ENCODE measurements at places on chromosomes 4 and X.

- no peak for DNase-seq
These were observed 1011.7 kb upstream of the PCDH7 start for GRCh38 chr4:29708473-29708872.

GRCh38 chrX:148947399-148947975, 447.1 kb downstream of the AFF2 start:
- DNase-seq = no peak

GRCh38 chrX:18949291-18949943, 34.5 kb downstream of the PHKA2 start:
- DNase-seq = no peak

DNA sequence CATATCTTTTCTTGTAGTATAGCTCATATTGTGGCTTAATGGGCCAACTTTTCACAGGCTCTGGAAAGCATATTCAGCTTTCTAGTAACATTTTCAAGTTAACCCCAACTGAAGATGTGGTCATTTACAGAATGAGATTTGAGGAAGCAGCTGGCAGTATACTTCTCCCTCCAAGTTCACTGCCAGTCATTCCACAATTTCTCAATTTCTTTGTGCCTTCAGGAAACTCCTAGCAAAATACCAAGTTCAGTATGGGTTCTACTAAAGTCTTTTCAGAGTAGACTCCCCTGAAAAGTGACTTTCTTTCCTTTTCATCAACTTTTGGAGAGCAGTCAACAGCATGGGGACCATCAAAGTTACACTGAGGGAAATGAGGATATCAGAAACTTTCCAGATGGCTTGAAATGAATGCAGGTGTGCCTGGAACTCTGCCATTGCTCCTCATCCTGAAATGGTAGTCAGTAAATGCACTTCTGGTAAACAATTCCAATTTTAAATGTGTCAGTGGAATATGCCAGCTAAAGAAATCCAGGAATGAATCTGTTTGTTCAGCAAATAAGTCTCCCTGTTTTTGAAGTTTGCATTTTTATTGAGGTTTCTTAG, 81.5 kb upstream of the TEX13D start:
- no peak for DNase-seq

DNA sequence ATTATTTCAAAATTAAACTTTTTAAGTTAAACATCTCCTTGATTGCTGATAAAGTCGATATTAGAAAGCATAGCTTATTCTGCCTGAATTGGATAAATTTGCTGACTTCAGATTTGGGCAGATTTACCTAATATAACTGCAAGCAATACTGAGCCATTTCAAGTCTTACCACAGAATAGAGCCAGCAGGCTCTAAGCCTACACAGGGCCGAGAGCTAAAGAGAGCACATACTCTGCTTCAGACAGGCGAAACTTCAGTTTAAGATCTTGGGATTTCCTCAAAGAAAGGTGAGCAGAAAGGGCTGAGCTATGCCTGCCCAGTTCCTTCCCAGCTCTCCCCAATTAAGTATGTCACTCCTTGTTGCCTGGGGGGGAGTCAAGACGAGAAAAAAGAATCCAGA, 240.6 kb upstream of the NOCT start:
- no peak for DNase-seq

DNA sequence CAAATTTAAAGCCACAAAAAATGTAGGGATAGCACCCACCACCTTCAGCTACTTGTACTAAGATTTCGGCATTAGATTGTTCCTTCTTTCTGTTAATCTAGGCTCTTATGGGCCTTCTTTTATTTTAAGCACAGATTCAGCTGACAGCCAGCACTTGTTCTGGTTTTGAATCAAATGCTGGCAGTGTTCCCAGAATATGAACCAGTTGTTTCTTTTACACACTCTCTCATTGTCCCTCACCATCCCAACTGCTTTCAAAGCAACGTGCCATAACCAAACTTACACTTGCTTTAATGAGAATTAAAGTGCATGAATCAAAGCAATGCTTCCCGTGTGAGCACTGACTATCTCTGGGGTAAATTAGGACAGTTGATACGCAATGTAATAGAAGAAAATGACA, 744.5 kb upstream of the FAM241A start:
- no peak for DNase-seq

DNA sequence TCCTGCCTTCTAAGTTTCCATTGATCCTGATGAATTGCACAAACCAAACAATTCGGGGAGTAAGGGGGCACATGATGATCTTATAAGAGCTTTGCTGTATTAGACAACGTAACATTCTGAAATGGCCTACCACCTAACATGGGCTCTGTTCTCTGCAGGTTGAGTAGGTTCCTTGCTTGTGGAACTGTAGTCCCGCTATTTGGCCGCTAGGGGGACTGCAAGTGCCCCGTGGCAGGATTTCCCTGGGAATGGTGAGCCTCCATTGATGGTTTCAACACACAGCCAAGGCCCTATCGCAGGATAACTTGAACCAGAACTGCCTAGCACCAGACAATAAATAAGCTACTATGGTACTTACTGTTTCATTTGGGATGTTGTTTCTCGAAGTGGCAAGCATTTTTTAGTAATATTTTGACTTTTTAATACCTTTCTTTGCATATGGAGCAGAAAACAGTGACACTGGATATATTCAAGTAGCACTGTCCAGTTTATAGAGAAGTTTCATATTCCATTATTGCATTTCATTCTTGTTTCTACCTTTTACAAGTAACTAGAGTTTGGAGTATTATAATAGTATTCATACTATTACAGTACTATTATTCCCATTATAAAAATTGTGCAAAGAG, 11.9 kb downstream of the AR start:
- no peak for DNase-seq

DNA sequence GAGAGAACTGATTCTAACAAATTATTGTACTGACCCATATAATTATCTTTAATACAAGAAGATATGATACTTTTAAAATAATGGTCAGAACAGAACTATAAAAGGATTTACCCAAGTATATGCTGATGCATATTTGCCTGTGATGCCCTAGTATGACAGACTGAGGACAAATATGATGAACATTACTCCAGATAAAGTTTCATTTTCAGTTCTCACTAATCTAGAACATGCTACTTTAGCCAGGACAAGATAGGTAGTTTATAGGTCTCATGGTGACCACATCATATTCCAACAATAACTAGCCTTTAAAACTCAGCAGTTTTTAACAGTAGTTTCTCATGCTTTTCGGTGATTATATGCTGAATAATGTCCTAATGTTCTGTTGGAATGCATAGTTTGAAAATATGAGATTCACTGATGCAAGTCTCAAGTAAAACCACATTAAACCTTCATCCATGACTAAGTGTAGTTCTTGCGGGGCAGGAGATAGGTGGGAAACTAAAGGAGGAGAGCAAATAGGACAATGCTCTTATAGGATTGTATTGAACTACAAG, 295.2 kb upstream of the AGA start:
- DNase-seq = no peak

- DNase-seq = no peak
These were observed 163.5 kb upstream of the EMCN start for GRCh38 chr4:100681289-100681688.

DNA sequence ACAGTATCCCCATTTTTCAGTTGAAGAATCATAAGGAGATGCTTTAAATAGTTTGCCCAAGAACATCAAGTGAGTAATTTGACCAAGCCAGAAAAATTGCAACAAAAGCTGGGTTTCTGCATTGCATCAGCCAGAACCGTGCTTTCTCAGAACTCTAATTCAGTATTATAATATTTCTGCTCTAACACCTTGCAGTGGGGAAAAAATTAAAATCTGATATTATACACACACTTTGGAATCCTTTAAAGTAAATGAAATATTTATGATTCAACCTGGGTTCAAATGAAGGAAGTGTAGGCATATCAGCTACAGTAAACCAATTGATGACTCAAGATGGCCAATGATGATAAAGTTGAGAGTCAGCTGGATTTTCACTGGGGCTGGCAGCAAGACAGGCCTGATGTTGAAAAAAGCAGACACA, 387.6 kb upstream of the ZFP42 start:
- DNase-seq = no peak

GRCh38 chr4:158850371-158850770, 81.5 kb downstream of the FNIP2 start:
- no peak for DNase-seq

- no peak for DNase-seq
These were observed 107.4 kb downstream of the DDIT4L start for GRCh38 chr4:100082852-100083251.

DNA sequence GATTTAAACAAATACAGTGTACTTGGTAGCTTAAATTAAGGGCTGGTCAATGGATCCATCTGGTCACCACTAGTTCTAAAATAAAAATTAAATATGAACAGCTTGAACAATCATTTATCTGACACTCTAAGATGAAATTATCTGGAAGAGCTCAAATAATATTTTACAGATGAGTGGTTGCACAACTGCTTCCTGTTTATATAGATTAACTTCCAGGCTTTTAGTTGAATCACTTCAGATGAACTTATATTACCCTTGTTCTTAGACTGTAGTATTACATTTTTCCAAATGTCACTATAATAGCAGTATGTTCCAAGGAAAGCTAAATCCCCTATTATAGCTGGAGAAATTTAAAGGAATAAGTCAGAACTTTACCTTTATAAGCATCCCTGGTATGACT, 92.4 kb upstream of the SMIM10 start:
- DNase-seq = no peak

DNA sequence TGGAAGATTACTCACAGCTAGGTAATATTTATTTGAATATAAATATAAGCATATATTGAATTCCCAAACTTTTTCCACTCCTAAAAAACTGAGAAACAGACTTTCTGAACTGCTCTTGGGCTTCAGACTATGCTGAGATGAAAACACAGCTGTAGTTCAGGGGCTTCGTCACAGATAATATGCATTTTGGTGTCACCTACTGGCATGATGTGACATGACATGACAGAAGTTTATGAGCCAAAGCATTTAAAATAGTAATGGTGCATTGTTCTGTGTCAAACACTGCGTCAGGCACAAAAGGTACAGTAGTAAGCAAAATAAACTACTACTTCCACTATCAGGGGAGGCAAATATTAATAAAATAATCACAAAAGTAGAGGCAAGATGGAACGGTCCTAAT, 171.3 kb downstream of the BTC start:
- DNase-seq = no peak

DNA sequence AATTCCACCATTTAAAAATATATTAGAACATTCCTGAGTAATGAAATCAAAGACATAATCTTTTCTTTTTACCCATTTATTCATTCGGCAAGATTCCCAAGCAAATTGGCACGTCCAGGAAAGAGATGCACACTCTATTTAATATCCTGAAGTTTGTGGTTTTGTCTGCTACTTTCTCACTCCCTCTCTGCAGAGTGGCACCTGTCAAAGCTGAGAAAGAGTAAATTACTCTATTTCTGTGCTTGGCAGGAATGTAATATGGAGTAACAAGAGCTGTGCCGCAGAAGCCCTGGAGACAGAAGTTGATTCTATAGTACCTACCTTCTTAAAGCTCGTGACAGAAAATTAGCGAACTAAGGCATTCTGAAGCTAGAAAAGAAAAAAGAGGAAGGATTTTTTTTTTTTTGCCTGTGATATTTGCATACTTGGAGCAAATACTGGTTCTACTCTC, 5.5 kb downstream of the GSTCD start:
- no peak for DNase-seq

DNA sequence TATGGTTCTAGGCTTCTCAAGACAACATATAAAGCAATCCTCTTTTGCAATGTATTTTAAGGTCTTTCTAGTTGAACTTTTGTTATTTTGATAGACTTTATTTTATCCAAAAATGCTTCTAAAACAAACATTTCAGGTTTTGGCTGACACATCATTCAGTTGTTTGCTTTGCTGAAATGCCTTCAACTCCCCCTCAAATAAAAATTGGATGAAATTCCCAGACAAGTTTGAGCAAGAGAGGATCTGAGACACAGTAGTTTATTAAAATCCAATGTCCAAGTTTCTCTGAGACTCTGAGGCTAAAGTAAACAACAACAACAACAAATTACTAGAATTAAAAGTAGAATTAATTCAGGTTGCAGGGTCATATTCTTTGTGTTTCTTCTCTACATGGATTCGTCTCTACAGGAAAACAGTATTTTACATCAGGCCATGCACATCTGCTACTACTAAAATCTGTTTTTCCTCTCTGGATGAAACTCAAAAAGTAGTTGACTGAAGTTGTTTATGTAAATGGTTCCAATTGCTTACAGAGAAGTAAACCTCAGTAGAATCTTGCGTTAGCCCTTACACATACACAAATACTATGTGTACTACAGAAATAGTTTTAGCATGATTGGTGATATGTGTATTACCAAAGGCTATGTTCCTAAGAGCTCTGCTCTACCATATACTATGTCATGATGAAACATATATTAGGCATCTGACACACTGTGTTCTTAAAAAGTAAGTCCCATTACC, 64.9 kb downstream of the PRSS12 start:
- no peak for DNase-seq

DNA sequence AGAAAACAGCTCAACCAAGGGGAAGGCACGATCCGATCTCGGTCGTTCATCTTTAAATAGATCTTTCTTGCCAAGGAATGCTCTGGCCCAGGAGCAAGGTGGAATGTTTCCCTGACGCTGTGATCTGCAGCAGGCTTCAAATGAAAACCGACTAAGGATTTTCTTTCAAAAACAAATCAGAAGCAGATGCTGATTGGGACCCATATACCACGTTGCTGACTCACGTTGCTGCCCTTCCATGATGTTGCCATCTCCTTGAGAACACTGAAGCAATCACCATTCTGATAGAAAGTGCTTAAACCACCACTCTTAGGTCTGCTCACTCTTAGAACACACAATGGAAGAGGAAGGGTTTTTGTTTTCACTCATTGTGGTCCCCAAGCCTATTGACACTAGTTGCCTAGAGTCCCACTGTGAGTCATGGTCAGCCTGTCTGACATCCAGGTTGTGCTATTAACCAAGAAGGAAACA, 26.1 kb downstream of the LAMTOR3 start:
- no peak for DNase-seq

DNA sequence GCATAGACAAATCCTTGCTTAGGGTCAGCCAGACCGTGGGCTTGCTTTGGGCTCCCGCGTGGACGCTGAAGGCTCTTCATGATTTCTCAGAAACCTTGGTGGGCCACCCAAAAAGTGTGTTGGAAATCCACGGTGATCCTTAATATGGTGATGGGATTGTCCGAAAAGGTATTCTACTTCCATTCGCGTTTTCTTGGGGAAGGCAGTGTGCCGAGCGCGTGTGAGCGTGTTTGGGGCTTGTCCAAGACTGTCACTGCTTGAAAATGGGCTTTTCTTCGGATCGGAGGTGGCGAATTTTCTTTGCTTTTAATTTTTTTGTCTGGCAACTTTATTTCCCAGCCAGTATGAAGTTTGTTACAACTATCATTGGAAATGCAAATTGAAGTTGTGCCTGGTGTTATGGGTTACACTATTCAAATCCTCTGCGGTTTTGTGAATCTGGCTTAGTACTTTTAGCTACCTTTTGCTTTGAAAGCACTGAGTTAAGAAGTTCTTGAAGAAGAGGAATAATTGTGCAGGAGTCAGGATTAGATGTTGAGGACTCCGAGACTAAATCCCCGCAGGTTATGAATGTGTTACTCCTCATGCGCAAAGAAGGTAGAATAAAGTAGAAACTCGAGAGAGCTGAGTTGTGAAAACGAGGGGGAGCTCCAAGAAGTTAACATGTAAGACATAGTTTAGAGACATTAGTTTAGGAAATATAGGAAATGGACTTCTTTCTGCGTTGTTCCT, 3.2 kb downstream of the SPRY1 start:
- DNase-seq = no peak

GRCh38 chrX:108494406-108495090, 54.9 kb downstream of the COL4A5 start:
- no peak for DNase-seq
